ENCODE measurements at places on chromosomes 4 and X.

GRCh38 chr4:74205559-74205958 is 47.6 kb downstream of the MTHFD2L start:
- DNase-seq = no peak

DNA sequence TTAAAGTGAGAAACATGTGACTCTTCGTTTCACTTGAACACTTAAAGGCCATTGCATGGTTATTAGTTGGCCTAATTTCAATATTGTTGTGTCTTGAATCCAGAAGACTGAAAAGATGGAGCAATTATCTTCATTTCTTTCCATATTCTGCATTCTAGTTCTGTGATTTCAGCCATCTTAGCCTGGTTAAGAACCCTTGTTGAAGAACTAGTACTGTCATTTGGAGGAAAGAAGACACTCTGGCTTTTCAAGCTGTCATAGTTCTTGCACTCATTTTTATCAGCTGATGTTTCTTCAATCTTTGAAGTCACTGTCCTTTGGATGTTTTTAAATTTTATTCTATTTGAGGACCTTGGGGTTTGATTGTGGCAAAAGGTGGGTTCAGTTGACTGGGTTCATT is 81.6 kb downstream of the MTMR8 start:
- DNase-seq = no peak

DNA sequence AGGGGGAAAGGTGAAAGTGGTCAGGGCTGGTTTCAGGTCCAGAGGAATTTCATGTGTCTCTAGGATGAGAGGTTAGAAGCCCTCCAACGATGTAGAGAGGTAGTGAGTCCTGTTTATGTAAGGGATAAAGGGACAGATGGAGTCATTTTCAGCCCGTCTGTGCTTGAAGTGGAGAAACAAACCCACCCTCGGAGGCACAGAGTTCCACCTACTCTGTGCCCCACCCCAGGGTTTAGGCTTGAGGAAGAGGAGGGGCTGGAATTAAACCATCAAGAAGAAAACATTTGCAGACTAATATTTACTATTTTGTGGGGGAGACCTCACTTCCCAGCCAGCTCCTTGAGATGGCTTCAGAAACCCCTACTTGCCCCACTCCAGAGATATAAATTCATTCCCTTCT is 868 bp upstream of the GNL3L start:
- no peak for DNase-seq

DNA sequence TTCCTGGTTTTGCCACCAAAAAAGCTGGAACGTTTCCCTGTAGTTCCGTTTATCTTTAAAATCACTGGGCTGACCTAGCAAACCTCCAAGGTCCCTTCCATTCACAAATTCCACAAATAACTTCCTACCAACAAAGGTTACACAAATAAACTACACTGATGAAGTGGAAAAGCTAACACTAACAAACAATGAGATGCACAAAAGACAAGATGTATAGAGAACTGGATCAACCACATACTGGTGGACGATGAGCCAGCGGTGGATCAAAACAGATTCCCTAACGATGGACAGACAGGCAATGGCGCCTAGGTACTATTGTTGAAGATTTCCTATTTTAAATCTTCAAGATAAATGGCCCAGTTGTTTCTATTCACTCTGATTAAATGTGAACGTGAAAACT is 15.5 kb downstream of the AFAP1 start:
- no peak for DNase-seq

DNA sequence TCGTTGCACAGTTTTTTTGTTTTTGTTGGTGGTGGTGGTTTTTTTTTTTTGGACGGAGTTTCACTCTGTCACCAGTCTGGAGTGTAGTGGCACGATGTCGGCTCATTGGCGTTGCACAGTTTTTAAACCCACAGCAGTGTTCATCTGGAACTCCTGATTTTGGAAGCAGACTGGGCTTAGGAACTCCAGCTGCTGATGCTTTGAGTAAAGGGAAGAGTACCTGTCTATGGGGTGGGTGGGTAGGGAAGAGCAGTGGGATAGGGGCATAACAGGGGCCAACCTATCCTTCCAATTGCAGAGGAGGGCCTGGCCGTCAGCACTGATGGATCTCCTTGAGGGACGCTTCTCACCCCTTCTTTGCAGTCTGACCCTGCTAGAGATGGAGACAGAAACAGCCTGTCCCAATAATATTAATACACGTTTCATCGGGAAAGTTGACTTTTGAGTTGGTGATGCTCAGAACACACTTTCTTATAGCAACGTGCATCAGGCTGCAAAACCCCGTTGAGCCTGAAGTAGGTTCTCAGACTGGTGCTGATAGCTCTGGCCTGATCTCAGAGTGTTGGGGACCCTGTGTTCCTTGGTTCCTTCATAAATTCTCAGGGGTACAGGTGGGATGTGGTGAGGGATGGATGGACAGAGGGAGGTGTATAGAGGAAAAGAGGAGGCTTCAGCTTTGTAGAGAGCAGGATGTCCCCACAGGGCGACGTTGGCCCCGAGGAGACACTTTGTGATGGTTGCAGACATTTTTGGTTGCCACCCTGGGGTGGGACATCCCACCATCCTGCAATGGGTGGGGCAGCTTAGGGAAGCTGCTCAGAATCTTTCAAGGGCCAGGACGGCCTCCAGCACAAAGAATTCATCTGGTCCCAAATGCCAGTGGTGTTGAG is 2.3 kb downstream of the CD99 start:
- no peak for DNase-seq

GRCh38 chrX:120260369-120260768 is 9.8 kb downstream of the ZBTB33 start:
- no peak for DNase-seq

GRCh38 chrX:75369721-75370120 is 95.8 kb downstream of the UPRT start:
- no peak for DNase-seq

DNA sequence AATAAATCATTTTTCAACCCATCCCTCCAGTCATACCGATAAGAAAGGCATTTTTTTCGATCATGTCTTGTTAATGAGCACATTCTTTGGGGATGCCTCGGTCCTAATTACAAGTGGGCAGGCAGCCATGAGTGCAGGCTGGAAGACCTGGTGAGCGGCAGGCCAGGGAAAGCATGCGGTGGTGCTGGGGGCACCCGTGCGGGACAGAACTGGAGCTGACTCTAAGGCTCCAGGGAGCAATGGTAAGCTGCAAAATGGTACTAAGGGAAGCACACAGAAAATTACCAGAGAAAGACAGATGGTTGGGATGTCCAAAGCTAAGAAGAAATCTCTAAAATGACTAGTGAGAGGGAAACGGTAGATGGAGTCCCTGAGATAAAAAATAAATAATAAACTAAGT is 411.0 kb upstream of the AGA start:
- no peak for DNase-seq

- DNase-seq = no peak
Measured at GRCh38 chr4:83917572-83917971, 381.7 kb downstream of the GPAT3 start.

DNA sequence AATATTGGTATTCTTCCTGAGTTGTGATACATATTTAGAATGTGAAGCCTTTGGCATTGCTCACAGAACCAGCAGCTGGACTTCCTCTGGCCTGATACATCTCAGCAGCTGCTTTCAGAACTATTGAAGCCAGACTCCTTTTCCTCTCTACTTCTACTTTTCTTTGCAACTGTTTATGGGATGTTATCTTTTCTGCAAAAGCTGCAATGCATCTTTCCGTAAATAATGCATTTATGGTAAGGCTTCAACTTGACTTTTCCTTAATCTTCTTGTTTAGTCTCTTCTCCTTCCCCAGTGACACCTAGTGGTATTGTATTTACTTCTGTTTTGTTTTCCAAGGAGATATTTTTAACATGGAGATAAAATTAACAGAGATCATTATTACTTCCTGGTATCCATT is 1548.7 kb downstream of the PCDH7 start:
- no peak for DNase-seq

DNA sequence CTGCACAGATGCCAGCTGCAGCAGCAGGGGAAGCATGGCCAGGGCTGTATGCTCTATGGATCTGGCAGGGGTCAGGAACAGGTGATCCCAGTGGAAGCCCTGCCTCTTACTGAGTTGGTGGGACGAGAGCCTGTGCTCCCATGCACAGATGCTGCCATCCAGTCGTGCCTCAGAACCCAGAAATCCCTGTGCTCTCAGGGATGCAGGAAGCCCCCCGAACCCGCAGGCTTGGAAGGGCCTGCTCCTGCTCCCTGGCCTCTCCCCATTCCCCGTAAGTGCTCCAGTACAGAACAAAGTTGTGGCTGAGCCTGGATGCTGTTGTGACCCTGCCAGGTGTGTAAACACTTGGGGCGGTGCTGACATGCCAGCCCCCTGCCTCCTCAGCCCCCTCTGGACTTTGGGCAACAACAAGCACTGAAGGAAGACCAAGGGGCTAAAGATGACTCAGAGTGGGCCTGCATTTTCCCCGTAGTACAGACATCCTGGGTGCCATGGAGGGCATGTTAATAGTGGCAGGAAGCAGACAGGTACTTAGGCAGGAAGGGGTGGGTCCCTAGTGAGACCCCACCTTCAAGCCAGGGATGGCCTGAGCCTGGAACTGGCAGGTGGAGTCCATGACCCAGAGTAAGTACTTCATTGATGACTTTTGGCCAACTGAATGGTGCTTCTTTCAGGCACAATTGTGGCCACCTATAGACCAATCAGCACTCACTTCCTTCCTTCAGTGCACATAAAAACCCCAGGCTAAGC is 1640.7 kb downstream of the C4orf33 start:
- no peak for DNase-seq

DNA sequence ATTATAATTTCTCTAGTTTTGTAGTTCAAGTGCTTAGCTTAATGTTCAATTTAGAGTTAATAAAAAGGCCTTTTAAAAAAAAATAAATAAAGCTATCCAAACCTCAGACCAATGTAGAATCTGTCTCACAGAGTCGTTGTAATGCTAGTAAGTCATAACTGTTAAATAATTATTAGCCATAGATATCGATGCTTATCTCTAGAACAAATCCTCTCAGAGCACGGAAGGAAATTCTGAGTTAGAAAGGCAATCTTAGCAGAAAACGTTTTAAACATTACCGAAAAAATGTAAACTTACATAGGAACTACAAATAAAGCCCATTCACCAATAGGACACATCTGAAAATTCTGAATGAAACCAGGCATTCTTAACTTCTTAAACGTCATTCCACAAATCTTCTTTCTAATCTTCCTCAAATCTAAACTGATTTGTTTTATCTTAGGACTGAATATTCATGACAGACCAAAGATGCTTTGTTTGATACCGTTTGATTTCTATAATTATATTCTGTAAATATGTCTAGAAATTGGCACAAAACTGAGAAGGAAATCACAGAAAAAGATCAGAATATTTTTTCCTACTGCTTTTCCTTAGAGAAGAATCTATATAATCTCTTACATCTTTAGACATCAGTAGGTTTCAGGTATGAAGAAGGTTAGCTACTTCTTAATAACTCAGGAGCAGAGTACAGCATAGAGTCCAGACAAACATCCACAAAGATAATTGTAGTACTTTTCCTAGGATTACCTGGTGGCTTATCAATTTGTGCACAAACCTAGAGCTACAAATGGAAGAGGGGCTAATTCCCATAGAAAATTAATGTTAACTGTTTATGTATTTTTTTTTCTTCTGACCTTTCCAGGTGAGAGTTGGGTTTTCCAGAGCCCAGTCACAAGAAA is 140.7 kb downstream of the BTC start:
- DNase-seq = no peak

- no peak for DNase-seq
Measured at GRCh38 chrX:65034292-65034667, 58.0 kb upstream of the ZC4H2 start.

- no peak for DNase-seq
Measured at GRCh38 chr4:137266511-137266910, 265.8 kb downstream of the PCDH18 start.

DNA sequence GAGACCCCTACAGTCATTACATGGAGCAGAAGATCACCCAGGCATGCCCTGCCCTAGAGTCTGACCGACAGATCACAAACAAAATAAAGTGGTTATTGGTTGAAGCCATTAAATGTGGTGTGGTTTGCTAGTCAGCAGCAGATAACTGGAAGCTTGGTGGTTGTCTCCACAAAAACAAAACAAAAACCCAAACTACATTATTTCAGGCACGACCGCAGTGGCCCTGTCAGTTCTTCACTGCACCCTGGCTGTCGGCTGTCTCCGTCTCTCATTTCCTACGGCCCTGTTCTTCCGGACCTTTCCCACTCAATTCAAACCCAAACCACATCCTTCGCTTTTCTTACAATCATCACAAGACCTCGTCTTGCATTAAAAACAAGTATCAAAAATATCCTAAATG is 521.3 kb upstream of the ZFP42 start:
- DNase-seq = no peak

DNA sequence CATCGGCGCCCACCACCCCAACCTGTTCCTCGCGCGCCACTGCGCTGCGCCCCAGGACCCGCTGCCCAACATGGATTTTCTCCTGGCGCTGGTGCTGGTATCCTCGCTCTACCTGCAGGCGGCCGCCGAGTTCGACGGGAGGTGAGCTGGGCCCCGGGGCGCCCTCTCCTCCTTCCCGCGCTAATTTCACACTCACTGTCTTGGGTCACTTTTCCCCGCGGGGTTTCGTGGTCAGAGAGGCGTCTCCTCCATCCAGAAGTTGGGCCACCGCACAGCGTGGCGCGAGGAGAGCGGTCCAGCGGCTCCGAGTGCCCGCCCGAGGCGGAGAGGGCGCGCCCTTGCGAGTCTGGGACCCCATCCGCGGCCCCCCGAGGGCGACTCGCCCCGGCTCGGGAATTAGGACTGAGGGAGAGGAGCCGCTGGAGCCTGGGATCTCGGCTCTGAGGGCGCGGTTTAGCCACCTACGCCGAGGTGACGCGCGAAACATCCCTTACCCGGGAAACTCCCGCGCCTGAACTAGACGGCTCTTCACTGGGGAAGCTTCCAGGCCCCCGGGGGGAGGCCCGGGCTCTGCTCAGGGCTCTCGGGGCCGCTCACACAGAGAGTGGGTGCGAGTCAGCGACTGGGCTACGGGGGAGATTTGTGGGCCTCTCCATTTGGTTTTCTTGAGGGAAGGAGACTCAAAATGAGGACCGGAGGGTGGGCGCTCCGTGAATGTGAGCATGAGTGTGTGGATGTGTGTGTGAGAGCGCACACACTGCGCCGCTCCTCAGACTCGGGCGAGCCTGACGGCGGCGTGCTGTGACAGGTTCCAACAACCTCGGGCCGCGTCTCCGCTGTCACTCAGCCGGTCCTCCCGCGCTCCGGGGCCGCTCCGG is 551 bp downstream of the NPNT start:
- peak; percentile 59 for DNase-seq

- DNase-seq = no peak
Measured at GRCh38 chr4:74092957-74093356, 6.0 kb downstream of the CXCL2 start.

GRCh38 chrX:119895843-119896326 is at the start of gene AKAP14:
TSS of gene AKAP14 (plus strand) at chrX:119895893. CDS start at chrX:119903224, 7,331 bp downstream.
- DNase-seq = no peak

DNA sequence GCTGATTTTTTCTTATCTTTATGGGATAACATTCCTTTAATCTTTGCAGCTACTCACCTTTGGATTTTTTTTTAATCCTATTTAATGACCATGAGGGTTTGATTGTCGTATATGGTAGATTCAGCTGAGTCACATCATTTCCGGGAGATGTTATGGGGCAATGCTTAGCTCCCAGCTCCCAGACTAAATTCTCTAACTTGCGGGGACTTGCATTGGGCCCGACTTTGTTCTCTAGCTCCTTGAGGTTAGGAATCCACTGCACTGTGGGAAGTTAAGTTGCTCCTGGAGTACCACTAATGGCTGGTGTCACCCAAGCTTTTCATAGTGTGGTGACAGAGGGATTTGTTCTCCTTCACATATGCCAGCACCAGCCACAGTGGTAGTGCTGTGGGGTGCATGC is 287.4 kb downstream of the TECRL start:
- DNase-seq = no peak

Data from right forelimb (tissue), 1 donor.